ENCODE measurements at places on chromosomes 5 and 9.

- no peak for DNase-seq
These were observed 59.2 kb downstream of the SYK start for GRCh38 chr9:90860826-90861225.

DNA sequence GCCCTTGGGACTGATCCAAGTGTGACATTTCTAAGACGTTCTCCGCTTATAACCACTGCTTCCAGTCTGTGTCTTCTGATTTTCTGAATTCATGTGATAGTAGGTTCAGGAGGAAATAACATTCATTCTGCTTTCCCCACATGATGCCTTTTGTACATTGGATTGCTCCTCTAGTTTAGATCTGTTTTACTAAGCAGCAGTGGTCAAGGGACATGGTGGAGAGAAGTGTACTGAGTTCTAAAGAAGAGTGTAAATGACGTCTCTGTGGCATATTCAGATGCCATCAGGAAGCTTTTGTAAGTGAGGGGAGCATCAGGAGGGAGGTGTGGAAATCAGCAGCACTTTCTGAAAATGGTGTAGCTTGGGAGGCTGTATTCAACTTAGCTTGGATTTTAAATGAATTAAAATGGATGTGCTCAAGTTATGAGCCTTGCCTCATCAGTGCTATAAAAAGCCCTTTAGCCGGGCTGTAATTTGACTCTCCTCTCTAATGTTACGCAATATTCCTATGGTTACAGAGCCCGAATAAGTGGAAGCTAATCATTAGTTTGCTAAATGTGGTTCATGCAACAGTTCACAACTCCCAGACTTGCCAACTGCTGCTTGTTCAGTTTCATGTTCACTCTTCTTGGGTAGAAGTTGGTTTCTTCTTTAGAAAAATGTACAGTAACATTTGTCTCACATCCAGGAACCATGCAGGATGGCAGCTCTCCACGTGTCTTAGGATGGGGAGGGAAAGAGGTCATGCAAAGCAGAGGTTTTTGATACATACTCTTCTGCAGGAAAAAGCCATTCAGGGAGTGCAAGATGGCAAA lies 281.3 kb downstream of the ARHGAP26 start:
- no peak for DNase-seq

- DNase-seq, result no peak
These were observed 1.5 kb upstream of the B4GALT7 start for GRCh38 chr5:177598477-177598876.

DNA sequence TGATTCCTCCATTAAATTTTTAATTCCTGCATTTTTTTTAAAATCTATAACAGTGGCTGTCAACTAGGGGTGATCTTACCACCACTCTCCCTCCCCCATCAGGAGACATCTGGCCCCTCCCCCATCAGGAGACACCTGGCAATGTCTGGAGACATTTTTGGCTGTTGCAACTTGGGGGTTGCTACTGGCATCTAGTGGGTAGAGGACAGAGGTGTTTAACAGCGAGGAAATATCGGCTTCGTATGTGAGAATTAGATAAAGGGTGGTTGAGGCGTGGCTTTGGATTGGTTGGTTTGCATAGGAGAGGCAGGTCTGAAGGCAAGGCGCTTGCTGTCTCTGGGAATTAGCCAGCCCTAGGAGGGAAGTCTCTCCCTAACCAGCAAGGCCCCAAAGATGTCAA lies 10.5 kb downstream of the CDHR2 start:
- peak; percentile 58 for DNase-seq

DNA sequence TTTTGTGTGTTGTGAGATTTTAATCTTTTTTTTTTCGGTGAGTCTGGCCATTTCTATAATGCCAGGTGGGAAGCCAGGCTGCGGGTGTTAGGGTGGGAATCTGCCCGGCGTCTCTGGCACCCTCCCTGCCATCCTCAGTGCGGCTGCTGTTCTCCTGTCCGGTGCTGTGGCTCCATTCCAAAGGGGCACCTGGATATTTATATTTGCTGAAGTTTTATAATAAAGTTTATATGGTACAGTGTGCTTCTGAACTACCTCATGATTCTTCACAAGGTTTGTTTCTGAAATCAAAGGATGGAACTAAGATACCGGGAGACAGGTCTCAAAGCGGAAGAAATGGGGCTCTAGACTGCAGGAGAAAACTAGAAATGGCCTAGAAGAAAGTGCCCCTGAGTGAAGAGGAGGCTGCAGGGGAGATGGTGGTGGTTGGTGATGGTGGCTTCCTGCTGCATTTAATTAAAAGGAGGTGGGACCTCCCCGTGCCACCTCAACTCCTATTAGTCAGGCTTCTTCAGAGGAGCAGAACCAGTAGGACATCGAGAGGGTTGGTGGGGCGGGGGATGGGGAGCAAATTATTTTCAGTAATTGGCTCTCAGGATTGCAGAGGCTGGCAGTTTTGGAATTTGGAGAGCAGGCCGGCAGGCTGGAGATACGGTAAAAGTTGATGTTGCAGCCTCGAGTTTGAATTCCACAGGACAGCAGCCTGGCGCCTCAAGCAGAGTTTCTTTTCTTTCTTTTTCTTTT lies 102.2 kb upstream of the ICE1 start:
- no peak for DNase-seq

DNA sequence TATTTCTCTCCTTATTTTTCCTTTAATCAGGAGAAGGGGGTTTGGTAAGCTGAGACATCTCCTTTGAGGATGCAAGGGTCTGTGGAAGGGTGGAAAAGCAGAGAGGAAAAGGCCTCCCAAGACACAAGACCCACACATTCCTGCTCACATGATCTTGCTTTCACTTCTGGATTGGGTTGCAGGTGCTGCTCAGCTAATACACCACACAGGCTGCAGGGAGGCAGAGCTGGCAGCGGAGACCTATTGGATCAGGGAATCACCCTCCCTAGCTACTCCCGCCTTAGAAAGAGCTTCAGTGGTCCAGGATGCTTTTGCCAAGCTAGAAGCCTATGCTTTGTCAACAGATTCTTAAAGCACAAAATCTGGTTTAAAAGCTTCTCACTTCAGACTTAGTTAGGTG lies 87.6 kb upstream of the IL33 start:
- no peak for DNase-seq

DNA sequence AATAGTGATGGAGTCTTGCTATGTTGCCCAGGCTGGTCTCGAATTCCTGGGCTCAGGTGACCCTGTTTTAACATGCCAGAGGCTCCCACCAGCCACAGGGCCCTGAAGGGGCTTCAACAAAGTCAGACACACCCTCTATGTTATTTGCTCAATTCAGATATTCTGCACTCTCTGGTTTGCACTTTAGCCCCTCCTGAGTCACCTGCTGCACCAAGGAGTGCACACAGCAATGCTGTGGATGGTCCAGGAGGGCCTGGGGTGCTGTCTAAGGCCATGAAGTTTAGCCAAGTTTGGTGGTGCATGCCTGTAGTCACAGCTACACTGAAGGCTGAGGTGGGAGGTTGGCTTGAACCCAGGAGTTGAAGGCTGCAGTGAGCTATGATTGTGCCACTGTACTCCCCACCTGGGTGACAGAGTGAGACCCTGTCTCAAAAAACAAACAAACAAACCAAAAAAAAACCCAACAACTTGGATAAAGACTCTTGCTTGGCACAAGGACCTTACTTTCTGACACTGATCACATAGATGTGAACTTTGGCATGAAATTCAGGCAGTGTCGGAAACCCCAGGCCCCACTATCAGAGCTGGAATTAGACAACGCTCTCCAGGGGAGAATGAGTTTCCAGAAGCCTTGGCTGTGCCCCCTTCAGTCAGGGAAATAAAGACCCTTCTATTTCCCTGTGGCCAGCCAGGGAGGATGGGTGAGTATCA lies 39.7 kb upstream of the CDKN2AIPNL start:
- DNase-seq, result no peak

DNA sequence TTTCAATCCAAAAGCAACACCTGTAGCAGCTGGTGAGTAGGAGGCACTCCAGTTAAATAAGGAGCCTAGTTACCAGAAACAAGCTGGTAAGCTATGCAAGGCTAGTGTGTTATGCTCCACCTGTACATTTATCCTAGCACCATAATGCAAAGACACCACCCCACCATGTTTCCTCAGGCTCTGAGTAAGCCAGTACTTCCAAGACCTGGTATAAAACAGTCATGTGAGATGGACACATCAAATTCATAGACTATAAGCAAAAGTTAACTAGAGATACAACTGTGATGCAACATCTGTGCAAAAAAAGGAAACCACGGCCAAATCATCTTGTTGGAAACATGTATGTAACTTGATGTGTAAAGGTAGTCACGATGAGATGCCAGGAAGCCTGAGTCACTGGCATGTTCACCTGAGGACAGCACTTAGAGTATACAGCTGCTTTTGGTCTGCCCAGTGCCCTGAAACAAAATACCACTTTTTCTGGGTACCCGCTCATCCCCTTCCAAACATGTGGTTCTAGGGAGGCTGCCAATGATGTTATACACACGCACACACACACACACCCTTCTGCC lies 66.1 kb downstream of the CDK5RAP2 start:
- DNase-seq, result no peak

DNA sequence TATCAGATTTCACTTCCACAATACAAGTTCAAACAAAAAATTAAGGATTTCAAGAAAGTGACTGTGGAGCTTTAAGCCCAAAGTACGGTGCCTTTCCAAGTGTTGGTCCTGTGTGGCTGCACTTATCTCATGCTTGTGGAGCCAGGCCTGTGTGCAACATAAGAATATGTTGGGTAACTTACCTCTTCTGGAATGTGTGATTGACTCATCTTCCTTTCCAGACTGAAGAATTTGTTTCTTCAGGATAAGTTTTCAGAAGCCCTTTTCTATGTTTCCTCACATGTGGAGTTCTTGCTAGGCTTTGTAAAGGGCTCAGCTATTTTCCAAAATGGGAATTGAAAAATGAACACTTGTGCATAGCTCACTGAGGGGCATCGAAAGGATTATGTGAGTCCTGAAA lies 485.1 kb upstream of the PAPPA start:
- DNase-seq, result no peak

GRCh38 chr9:134242706-134243105 lies 78.3 kb upstream of the RNU6ATAC start:
- no peak for DNase-seq

DNA sequence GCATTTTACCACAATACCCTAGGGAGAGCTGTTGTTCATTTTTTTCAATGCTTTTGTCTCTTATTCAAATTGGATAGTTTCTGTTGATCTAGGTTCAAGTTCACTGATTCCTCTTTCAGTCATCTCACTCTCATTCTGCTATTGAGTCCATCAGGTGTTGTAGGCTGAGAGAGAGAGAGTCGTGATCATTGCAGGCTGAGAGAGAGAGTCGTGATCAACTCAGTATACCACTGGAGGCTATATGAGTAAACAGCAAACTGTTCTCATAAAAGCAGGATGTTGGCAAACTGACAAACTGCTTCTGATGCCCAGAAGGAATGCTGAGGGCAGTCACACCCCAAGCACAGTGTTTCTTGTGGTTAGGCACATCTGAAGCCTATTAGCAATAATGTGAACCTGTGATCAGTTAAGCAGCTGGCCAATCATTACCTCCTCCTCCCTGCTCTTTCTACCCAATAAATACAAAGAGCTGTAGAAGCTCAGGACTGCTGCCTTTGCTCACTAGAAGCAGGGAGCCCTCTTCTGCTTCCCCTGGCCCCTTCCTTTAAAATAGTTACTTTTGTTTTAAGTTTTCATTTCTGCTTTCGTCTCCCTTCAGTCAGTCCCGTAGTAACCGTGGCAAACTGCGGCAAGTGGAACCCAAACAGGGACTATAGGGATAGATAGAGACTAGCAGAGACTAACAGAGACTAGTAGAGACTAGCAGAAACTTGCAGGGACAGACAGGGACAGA lies 476.1 kb upstream of the ACO1 start:
- no peak for DNase-seq

GRCh38 chr9:132063281-132063680 lies 16.4 kb downstream of the MED27 start:
- no peak for DNase-seq

GRCh38 chr5:14305045-14305444 lies 161.9 kb downstream of the TRIO start:
- DNase-seq, result no peak

GRCh38 chr9:13205824-13206223 lies 73.7 kb downstream of the MPDZ start:
- no peak for DNase-seq

DNA sequence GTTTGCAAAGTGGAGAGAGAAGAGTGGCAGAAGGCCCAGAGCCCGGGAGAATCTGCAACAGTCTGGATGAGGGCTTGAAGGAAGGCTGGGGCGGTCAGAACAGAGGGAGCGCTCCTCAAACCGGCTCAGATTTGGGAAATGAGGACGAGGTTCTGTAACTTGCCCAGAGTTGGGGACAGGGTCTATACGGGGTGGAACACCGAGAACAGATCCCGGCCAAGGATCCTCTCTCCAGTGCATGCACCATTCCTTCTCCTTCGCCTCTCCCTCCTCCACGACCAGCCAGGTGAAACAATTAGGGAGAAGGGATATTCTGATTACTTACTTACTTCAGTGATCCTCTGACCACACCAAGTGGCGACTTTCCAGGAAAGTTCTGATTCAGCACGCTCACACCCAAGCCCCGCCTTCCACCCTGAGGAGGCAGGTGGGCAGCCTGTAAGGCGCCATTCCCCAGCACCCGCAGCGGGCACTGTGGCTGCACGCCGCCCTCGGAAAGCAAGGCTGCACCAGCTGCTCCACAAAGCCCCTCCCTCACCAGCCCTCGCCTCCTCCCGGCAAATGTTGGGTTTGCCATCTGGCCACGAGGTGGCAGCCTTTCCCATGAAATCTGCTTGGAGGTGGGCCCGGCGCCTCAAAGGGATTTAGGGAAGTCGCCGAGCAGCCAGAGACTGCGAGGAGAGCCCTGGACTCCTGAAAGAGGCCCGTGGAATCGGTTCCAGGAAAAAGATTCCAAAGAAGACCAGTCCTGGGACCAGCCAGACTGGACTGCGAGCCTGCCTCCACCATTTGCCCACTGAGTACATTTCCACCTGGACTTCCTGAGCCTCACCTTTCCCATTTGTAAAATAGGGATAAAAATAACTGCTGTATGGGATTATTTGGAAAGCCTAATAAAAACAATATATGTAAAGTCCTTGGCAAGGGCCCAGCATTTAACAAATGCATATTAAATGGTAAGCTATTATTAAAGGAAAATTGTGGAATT lies 22.2 kb upstream of the WWC1 start:
- peak; percentile 73 for DNase-seq

DNA sequence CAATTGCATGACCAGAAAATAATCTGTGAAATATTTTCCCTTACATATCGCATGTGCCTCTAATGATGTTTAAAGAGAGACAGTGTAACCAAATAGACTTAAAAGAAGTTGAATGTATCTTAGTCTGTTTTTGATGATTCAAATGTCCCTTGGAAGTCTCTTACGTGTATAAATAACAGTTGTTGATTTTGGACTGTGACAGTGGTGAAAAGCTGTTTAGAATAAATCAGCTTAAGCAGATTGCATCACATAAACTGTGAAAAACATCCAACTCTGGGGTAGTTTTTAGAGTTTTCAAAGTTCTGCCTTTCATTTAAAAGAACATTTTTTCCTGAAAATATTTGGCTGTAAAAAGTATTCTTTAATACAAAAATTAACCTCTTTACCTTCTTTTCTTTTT lies 301.1 kb downstream of the PRR16 start:
- DNase-seq, result no peak

Data from CD4-positive, alpha-beta T cell treated with Interleukin-17A for 1 hour (primary cell).